ENCODE measurements at places on chromosomes 12 and 14.

DNA sequence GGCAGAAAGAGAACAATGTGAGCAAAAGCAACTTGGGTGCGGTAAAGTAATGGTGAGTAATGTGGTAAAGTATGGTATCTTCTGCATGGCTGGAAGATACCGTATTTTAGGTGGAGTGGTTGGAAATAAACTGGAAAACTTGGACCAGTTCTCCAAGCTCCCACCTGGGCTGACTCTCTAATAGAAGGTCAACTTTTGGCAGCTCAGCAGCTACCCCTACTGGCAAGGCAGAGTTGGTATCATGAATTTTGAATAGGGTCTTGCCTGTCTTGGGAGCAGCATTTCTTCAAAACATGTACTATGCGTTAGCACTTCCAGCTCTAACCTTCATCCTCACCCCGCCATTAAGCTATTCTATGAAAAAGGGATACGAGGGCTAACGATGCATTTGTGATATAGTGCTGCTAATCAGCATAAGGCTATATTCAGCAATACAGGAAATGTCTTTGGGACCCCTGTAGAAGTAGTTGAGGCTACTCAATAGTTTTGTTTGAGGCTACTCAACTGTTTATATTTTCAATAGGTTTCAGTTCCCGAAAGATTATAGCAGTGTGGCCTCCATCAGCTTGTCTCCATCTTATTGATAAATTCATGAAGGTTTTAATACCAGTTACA lies 276.3 kb upstream of the FAR2 start:
- DNase-seq = no peak

- no peak for DNase-seq
These were observed 68.8 kb downstream of the LLPH start for GRCh38 chr12:66061557-66062289.

- DNase-seq = no peak
These were observed 126.8 kb downstream of the KCNK10 start for GRCh38 chr14:88196116-88196890.

- no peak for DNase-seq
These were observed 28.6 kb downstream of the AMN start for GRCh38 chr14:102951034-102951433.

GRCh38 chr12:1769809-1770494 lies 50.4 kb upstream of the LRTM2 start:
- no peak for DNase-seq

DNA sequence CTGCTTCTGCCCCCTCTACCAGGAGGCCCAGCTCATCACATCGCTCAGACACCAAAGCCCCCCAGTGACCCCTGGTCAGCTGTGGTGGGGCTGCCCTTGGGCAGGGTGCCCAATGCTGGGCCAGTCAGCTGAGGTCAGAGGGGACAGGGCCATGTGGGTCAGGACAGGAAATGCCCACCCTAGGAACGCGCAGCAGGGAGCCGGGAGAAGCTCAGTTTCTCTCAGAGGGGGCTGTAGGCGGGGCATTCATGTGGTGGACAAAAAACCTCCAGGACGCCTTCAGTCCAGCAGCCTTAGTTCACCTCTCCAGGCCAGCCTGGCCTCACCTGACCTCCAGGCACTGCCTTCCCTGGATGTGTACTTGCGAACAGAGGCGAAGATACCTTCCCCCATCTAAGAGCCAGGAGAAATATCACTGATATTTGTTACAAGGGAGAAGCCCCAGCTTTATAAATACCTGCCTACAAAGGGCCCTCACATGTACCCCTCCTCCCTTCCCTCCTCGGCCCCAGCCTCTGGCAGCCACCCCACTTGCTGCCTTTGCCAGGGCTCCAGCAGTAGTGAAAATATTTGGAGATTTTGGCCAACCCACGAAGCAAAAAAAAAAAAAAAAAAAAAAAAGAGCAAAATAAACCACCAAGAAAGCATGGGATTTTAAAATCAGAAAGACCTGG lies 41.9 kb upstream of the PLEKHG6 start:
- DNase-seq = no peak

DNA sequence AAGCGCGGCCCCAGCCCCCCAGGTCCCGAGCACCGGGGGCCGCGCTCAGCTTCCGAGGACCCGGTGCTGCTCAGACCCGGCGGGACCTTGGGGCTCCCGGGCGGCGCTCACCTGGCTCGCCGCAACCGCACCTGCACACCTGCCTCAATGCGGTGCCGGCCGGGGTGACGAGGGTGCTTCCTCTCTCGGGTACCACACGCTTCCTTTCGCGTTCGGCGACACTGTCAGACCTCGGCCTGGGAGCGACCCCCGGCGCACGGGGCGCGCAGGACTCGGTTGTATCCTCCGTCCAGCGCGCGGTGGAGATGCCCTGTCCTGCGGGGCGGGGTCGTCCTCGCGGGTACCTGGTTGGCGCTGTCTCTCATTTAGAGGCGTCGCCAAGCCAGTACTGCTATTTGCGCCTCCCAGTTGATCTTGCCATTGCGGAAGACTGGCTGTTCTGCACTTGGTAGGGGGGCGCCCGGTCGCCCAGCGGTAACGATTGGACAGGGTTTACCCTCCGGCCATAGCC lies 718 bp downstream of the PACS2 start:
- DNase-seq = no peak

GRCh38 chr12:89707703-89708564 lies 704 bp downstream of the ATP2B1 start:
- DNase-seq = no peak

- DNase-seq = no peak
These were observed 108.7 kb downstream of the BMP4 start for GRCh38 chr14:53847881-53848280.

- DNase-seq = no peak
These were observed 421.2 kb downstream of the SOX5 start for GRCh38 chr12:23528316-23528715.

DNA sequence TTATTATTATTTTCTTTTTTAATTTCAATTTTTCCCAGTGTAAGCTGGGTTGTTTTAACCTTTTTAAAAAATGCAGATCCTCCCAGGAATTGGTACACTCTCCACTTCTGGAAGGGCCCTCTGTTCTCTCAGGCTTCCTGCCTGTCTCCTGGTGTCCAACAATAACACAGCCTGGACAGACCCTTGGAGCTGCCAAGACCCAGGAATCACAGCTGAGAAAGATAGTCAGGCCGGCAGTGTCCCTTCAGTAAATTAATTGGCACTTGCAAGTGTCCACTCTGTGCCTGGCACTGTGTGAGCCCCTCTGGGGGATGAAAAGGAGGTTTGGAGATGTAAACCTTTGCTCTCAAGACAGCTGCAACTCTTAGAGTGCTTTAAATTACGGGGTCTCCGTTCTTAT lies 113.3 kb downstream of the SMOC1 start:
- DNase-seq = no peak

GRCh38 chr12:43836475-43836989 lies 651 bp downstream of the TMEM117 start:
- DNase-seq = no peak

GRCh38 chr14:102795060-102795925 lies 18.0 kb downstream of the TRAF3 start:
- no peak for DNase-seq

GRCh38 chr14:64821651-64822050 lies 58.1 kb downstream of the SPTB start:
- DNase-seq = no peak

All from right renal cortex interstitium (tissue), 3 donors.